ENCODE measurements at places on chromosomes 2 and 18.

DNA sequence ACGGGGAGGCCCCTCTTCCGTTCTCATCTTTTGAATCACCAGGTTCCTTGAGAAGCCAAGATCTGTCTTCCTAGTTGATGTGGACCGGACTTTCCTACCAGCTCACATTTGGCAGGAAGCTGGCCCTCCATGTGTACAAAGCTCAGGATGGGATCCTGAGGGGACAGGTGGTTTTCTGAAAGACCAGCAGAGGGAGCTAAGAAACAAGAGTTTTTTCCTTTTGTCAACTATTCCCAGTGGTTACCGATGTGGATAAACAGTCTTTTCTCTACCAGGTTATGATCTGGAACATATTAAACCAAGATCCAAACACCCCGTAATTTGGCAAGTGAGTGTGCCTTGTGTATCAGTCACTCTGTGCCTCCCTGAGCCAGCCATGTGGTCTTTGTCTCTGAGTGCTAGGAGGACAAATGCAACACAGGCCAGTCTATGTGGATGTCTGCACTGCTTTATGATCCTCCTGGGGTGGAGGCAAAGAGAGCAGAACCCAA, 25.1 kb upstream of the ARHGAP25 start:
- DNase-seq: peak; percentile 48

- no peak for DNase-seq
Measured at GRCh38 chr2:111028720-111029119, 92.0 kb upstream of the BCL2L11 start.

GRCh38 chr2:38301340-38301968, 75.6 kb downstream of the ATL2 start:
- no peak for DNase-seq

GRCh38 chr2:149161481-149162225, 123.2 kb downstream of the LYPD6B start:
- no peak for DNase-seq

- no peak for DNase-seq
Measured at GRCh38 chr2:211744379-211744778, 794.2 kb downstream of the ERBB4 start.

DNA sequence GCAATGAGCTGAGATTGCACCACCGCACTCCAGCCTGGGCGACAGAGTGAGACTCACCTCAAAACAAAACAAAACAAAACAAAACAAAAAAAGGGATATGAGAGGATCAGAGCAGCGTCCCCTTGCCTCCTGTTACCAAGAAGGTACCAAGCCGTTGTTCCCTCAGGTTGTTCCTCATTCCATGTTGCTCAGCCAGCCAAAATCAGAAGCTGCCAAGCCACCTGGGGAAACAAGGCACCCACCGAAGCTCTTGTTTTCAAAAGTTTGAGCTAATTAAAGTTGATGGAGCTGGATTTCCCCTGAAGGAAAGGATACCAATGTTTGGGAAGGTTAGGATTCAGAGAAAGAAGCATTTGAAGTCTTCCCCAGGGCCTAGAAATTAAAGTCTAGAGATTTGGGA, 21.8 kb upstream of the STEAP3 start:
- no peak for DNase-seq

GRCh38 chr18:58699551-58699950, 28.3 kb downstream of the MALT1 start:
- DNase-seq: no peak

DNA sequence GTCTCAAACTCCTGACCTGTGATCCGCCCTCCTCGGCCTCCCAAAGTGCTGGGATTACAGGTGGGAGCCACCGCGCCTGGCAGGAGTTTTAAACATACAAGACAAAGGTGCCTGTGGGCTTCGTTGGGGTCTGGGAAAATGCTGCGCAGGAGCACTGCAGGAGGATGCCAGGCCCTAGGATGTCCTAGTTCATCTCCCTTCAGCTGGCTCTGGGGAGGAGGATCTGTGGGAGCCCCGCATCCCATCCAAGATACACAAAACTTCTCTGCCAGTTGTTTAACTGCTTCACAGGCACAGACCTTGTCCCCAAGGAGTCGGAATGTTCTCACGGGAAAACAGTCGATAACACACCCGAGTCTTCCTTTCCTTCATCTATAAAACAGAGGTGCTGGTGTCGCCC, 89.1 kb downstream of the POLR1A start:
- DNase-seq: no peak

DNA sequence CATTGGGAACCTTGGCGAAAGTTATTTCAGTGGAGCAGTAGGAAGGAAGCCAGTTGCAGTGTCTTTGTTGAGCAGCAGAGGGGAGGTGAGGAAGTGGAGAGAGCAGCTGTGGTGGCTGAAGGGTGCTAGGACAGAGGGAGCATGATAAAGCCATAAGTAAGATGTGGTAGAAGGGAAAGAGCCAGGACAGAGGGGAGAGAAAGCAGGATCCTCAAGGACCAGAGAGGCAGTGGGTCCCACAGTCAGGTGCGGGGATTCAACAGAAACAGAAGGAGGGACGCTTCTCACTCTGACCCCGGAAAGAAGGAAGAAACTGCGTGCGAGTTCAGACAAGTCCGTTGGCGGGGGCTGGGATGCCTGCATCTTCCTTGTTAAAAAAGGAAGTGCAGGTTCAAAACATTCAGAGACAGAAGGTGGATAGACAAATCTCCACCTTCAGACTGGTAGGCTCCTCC, at the start of gene CXCR2:
Gene CXCR2 (plus strand): TSS at position 403 of the 455 bp plus-strand sequence. CDS start 8,774 bp downstream, outside the sequence.
- no peak for DNase-seq

- no peak for DNase-seq
Measured at GRCh38 chr2:55906993-55907392, 16.6 kb downstream of the EFEMP1 start.

GRCh38 chr2:60826111-60826510, 55.3 kb upstream of the REL start:
- DNase-seq: no peak

- DNase-seq: no peak
Measured at GRCh38 chr2:54579061-54579681, 123.0 kb downstream of the SPTBN1 start.

DNA sequence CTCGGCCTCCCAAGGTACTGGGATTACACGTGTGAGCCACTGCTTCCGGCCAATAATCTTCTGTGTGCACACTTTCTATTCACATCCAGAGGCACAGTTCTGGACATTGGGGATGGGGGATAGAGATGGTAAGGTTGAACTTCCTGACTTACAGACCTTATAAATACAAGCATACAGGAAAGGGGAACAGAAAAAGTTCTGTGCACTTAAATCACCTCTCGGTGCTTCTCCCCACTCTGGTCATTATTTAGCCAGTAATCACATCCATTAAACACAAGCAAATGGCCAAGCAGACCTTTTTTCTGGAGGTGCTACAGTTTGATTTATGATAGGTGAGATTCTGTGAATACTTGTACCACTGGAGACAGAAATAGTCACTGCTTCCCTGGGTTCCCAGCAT, 110.6 kb downstream of the CRIM1 start:
- DNase-seq: no peak

Data from DMS 273 treated with DMSO at 0.1 percent for 48 hours (cell line).